Stimulated activated CD4-positive, alpha-beta T cell treated with anti-CD3 and anti-CD28 coated beads, TNF-alpha, amount 100 ng/mL, for 24 hours (primary cell): ENCODE measurements at places on chromosomes 11 and 22.

GRCh38 chr22:31046539-31047226, 34.4 kb upstream of the SMTN start:
- no peak for DNase-seq

GRCh38 chr22:47236718-47237117, 474.3 kb downstream of the TBC1D22A start:
- DNase-seq, result no peak

DNA sequence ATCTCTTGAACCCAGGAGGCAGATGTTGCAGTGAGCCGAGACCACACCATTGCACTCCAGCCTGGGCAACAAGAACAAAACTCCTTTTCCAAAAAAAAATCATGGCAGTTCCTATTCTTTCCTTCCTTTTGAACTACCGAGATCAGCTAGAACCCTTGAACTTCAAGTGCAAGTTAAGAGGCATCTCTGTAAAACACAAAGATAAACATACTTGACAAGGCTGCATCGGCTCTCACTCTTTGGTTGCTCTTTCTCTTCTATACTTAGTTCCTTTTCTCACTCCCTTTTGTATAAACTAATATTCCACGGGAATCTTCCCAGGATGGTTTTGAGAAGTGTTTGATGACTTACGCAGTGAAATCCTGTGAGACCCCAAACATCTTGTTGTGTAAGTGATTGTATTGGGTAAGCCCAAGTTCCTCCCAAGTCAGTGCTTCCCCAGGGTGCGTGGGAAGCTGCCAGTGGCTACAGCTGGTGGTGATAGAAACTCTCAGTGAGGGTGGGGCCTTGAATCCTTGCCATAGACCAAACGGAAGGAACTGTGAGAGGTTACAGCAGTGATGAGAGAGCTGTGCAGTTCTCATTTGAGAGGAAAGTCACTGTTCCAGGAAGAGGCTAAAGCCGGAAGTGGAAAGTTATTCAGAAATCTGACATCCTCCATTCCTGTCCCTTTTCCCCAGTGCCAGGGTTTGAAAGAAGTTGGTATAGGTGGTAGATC, 24.1 kb upstream of the CDC42EP2 start:
- no peak for DNase-seq

DNA sequence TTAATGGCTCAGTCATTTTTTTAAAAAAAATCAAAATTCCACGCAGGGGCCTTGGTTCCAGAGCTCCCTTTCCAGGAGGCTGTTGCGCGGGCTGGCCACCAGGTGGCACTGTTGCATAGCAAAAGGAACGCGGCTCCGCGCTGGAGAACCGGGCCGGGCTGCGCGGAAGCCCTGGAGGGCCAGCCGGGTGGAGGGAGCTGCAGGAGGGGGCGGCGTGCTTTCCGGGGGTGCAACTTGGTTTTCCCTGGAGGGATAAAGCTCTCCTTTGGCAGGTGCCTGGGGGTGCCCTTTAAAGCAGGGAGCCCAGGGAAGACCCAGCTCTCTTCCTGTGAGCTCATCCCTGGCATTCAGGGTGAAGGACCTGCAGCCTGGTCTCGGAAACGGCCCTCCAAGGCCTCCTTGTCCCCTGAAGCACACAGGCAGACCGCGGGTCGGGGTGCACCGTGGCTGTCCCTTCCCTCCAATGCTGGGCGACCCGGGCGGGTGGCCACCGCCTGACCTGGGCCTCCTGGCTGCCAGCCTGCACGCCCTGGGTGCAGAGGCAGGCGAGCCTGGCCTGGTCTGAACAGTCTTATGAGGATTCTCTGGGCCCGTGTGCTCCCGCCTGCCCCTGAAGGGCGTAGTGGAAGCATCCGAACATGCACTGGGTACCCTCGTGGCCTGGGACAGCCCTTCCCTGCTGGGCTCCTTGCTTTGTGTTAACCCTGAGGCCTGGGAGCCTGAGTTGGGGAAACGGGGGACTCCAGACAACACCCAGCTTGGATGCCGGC, 23.4 kb downstream of the KRTAP5-5 start:
- peak; percentile 65 for DNase-seq

- no peak for DNase-seq
These were observed 1411.3 kb downstream of the TBC1D22A start for GRCh38 chr22:48173773-48174160.

- no peak for DNase-seq
These were observed 1.6 kb downstream of the SUN2 start for GRCh38 chr22:38753948-38754750.

GRCh38 chr22:33983558-33983957, 63.3 kb upstream of the LARGE1 start:
- no peak for DNase-seq

DNA sequence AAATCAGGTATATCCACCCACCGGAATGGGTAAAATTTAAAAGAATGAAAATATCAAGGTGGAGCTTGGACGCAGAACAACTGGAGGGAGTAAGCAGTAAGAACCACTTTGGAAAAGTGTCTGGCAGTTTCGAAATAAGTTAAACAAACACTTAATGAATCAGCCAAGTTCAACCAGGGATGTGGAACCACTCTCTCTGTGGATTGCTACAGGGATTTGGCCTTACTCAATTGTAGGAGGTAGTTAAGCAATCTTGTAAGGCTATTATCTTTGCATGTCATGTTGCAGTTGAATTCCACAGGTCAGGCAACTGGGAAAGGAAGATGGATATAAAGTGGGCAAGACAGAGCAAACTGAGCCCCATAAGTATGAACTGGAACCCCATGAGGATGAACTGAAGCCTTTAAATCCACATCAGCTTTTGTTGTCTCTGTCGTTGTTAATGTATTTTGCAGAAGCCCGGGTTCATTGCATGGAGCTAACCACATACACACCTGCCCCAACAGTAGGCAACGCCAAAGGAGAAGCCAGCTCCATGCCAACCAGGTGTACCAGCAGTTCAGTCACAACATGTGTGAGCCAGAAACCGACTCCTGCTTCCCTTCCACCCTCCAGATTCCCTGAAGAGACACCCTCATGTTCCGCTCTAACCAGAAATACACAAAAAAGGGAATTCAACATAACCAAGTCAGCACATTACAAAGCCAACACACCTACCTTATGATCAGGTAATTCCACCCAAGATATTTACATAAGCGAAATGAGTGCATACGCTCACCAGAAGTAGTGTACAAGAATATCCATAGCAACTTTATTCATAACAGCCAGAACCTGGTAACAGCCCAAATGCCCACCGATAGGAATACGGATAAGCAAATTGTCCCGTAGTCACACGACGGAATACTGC, 8.0 kb upstream of the SLC43A3 start:
- DNase-seq, result no peak

- no peak for DNase-seq
These were observed 223.6 kb downstream of the ADAMTS15 start for GRCh38 chr11:130671801-130672700.

DNA sequence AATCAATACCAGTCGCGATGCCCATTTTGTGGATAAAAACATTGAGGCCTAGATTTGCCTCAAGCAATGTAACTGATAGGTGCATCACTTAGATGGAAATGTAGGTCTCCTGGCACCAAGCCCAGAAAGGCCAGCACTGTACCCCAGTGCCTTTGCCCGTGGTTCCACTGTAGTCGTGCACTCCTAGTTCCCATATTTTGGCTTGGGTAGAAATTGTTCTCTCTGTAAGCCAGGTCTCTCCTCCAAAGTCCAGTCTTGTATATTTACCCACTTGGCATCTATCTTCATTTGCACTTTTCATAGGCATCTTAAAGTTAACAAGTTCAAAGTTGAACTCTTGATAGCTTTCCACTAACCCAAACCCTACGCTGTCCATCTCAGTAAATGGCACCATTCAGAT, 41.6 kb upstream of the DMC1 start:
- no peak for DNase-seq

DNA sequence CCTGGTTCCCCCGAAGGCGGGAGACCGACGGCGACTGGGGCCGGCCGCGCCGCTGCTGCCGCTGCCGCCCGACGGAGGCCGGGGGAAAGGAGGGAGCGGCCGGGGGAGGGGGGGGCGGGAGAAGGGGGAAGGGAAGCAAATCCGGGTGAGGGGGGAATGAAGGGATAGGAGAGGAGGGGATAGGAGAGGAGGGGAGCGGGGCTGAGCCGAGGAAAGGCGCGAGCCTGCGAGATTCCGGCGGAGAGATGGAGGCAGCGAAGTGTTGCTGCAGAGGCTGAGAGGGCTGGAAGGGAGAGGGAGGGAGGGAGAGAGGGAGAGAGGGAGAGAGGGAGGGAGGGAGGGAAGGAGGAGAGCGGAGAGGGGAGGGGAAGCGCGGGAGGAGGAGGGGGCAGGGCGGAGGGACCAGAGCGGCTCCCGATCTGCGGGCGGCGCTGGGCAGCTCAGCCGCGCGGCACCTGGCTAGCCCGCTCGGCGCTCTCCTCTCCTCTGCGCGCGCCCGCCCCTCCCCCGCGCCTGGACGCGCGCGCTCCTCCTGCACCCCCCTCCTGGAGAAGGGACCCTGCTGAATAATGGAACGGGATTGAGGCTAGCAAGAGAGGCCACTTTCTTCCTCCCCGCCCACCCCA, 52.3 kb downstream of the SLC22A12 start:
- DNase-seq, result no peak

DNA sequence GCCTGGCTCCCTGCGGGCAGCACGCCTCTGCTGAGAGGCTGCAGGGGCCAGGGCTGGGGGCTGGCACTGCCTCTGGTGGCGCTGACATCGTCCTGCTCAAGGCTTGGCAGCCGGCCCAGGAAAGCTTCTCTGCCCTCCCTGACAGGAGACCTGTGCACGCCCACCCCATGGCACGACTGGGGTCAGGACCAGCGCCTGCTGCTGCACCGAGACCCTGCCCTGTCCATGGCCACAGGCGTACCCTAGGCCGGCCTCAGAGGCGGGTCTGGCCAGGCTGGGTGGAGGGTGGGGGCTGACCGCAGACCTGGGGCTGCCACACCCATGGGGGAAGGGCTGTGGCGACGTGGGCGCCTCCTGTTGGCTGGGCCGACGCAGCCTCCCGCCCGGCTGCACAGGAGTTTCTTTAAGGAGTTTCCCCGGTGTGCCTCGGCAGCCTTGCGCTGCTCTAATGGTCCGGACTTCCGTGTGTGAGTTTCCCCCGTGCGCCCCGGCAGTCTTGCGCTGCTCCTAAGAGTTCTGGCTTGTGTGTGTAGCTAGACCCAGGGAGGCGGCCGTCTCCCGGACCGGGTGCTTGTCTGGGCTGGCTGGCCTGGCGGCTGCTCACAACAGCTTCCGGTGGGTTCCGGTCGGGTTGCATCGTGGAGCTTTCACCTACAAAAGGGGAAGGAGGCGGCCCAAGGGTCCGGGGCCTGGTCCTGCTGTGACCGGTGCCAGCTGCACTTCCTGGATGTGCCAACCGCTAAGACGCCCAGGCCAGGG, 4.6 kb downstream of the TRABD start:
- DNase-seq, result peak; percentile 31

DNA sequence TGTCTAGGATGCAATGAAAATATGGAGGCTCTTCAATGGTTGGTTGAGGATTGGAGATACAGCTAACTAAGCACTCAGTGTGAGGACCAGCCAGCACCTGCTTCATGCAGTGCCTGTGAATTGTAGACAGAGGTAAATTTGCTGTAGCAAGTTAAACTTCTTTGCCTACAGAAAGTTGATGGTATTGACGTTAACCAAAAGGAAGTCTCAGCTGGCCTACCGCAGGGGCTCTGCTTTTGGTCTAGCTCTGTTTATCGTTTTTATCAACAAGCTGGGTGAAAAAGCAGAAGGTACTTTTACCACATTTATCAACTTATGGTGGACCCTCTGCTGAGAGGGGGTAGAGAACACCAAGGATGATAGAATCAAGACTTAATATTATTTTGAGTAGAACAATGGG, 51.6 kb downstream of the GRAMD1B start:
- no peak for DNase-seq

- DNase-seq, result no peak
These were observed 169.1 kb upstream of the B3GAT1 start for GRCh38 chr11:134581121-134581626.

DNA sequence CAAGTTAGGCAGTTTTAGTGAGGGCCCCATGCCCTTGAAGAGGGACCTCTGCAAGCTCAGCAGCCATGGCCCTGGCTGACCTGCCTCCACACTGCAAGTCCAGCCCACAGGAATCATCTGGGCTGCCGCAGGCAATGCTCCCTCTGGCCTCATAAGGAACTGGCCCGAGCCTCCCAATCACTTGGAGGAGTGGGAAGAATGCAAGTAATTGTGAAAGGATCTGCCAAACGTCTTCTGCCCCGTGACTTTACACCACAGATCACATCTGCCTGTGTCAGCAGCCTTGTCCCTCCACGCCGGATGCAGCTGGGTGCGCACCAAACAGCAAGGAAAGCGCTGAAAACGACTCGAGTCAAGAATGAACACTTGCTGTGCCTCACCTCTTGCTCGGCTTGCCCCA, 23.8 kb downstream of the OPCML start:
- no peak for DNase-seq

DNA sequence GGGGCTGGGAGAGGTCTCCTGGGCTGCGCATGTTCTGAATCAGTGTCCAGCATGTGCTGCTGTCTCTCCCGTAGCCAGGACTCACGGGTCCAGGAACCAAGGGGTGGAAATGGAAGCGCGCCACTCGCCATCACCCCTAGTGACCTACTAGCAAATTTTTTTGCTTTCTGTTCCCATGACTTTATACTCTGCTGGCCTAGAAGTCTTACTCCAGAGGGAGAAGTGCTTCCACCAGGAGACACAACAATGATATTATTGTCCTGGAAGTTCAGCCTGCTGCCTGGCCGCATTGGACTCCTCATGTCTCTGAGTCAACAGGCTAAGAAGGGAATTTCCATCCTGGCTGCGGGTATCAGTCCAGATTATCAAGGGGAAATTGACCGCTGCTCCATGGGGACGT, 729.7 kb downstream of the BRD1 start:
- no peak for DNase-seq

DNA sequence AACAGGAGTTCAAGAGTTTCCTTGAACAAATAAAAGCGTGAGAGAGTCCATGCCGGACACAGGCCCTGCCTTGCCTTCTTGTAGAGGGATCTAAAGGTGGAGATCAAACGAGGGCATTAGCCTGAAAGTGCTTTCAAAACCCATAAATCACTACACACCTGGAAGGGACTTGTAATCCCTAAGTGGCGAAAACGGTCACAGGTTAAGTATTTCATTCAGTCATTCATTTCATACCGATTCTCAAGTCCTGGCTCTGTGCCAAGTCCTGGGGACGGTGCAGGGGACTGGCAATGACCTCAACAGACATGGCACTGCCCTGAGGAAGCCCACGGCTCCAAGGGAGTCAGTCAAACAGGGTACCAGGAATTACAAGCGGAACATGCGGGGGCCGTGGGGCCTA, 26.6 kb downstream of the ELFN2 start:
- no peak for DNase-seq

DNA sequence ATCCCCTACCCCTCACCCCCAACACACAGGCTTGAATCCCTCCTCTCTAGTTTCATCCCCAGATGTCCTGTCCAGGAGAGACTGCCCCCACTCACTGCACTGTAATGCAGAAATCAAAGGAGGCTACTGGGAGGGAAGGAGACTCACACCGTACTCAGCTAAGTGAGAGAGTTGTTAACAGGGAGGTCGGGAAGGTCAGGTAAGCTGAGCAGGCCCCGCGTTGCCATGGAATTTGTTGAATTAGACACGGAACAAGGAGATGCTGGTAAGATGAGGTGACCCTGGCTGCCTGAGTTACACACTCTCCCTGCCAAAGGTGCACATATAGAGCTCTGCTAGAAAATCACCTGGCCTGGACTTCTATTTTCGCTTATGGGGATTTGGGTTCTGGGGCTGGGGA, 197.9 kb downstream of the NXPE2 start:
- DNase-seq, result no peak
